ENCODE measurements at places on chromosomes 7 and 10. TPM values are rescaled to one million over a fixed set of nuclear protein-coding genes. Genes with fewer than 3 reads are reported as not detected.

- peaks cover 13% of the 10 kb centered on the region for H3K4me1 ChIP-seq
- DNase-seq: peak; percentile 77
- no peaks in the 10 kb centered on the region for H3K36me3 ChIP-seq
- H3K4me3 ChIP-seq: no peak overlapping the region
- H3K27ac ChIP-seq: peak overlapping the region; percentile 14
Observed at GRCh38 chr10:47047577-47048525, 136.6 kb downstream of the PTPN20 start.

DNA sequence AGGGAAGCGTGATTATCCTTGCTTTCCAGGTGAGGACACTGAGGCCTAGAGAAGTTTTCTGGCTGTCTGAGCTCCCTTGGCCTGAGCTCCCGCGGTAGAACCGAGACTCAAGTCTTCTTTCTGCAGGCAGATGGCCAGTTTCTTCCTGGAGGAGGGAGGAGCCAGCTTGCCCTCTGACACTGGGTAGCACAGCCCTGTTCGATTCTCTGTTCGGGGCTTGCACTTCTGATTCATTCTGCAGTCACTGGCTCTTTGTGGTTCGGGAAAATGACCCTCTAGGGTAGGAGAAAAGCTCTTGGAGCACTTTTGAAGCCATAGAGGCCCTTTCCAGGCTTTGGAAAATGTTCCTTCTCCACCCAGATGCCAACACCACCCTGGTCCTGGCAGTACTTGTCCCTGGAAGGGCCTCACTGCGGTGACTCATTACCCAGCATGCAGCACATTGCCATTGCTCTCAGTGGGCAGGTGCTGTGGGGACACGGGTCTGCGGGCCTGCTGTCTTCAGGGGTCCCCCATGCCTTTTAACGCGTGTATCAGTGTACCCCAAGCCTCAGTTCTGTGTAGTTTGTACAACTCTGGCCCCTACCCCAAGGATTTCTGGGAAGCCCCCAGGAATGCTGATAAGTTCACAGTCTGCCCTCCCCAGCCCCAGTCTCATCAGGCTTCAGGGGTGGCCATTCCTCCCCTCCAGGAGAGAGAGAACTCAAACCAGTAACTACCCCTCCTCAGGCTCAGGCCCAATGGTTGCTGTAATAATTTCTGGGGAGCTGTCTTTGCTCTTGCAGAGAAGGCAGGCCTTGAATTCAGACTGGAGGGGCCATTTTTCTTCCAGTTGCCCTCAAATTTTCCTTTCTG lies 11.9 kb downstream of the CHST3 start:
- peaks cover 42% of the 10 kb centered on the region for H3K4me1 ChIP-seq
- H3K27me3 ChIP-seq: no peaks in the 10 kb centered on the region
- H3K4me3 ChIP-seq: no peak overlapping the region
- peak; percentile 83 for DNase-seq
- peak overlapping the region; percentile 61 for H3K27ac ChIP-seq
- H3K36me3 ChIP-seq: no peaks in the 10 kb centered on the region

DNA sequence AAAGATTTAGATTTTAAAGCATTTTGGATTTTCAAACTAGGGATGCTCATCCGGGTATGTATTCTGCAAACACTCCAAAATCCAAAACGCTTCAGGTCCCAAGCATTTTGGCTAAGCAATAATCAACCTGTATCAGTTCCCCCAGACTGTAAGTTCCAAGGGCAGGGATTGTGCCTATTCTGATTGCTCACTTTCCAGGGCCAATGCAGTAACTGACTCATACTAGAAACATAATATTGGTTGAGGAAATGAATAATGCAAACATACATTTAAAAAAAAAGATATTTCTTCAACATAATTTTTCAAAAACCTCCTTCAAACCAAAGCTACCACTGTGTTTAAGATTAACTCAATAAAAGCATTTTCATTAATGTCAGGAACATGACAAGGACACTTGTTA lies 69.5 kb downstream of the HIBADH start:
- no peaks in the 10 kb centered on the region for H3K4me1 ChIP-seq
- H3K27me3 ChIP-seq: no peaks in the 10 kb centered on the region
- H3K36me3 ChIP-seq: no peaks in the 10 kb centered on the region
- DNase-seq: peak; percentile 49
- no peak overlapping the region for H3K27ac ChIP-seq
- no peak overlapping the region for H3K4me3 ChIP-seq

- H3K27me3 ChIP-seq: peaks cover 51% of the 10 kb centered on the region
- peak; percentile 51 for DNase-seq
- no peak within 1 kb of the TSS for H3K27ac ChIP-seq
- no peaks in the 10 kb centered on the region for H3K4me1 ChIP-seq
- H3K36me3 ChIP-seq: no peaks in the 10 kb centered on the region
Observed at GRCh38 chr10:18140149-18140956, at the start of gene CACNB2. CACNB2 (plus strand) TSS chr10:18140424.

GRCh38 chr10:117165538-117166417 lies 27.7 kb upstream of the VAX1 start:
- H3K4me3 ChIP-seq: no peak overlapping the region
- H3K27me3 ChIP-seq: peaks cover 93% of the 10 kb centered on the region
- peak; percentile 33 for DNase-seq
- H3K27ac ChIP-seq: no peak overlapping the region
- H3K36me3 ChIP-seq: no peaks in the 10 kb centered on the region
- H3K4me1 ChIP-seq: no peaks in the 10 kb centered on the region

DNA sequence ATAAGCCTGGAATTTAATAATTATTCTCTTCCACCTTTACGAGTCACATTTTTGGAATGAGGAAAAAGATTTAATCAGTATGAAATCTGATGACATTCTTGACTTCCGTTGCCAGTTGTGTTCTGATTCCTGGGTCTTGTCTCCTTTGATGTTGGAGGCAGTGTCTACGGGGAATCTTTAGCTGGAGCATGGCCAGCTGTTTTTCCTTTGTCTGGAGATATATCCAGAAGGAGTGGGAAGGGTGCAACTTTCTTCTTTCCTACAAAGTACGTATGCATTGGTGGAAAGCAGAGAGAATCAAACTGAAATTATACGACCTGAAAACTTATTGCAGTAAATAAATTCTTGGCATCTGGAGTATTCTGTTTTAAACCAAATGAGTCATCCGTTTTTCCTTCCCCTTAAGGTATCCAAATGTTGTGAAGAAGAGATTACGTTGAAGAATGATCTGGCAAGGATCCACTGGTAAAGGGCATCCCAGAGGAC lies 6.9 kb upstream of the GNG11 start:
- H3K27me3 ChIP-seq: no peaks in the 10 kb centered on the region
- H3K4me1 ChIP-seq: peaks cover 7% of the 10 kb centered on the region

DNA sequence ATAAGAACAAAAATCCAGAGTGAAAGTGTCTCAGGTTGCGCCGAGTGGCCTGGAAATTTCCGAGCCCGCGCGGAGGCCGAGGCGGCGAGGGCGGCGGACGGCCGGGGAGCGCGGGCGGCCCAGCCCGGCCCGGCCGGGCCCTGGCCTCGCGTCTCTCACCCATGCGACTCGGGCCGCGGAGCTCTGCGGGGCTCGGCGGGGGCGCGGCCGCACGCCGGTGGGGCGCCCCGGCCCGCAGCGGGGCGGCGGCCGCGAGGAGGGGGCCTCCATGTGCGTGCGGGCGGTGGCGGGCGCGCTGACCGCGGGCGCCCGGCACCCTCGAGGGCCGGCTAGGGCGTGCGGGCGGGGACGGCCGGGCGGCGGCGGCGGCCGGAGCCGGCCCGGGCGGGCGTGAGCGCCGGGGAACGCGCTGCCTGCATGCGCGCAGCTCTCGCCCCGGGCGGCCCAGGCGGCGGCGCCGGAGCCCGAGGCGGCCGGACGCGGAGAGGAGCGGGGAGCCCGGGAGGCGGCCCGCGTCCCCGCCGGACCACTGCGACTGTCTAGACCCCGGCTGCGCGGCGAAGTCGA lies 302 bp upstream of the EN2 start:
- H3K4me3 ChIP-seq: 0 out of 2 replicates have a peak overlapping the region, but pooled peaks have one; percentile 13
- no peak overlapping the region for H3K27ac ChIP-seq

GRCh38 chr10:63205421-63205820 lies 72.3 kb downstream of the NRBF2 start:
- H3K4me3 ChIP-seq: no peak overlapping the region
- DNase-seq: no peak

DNA sequence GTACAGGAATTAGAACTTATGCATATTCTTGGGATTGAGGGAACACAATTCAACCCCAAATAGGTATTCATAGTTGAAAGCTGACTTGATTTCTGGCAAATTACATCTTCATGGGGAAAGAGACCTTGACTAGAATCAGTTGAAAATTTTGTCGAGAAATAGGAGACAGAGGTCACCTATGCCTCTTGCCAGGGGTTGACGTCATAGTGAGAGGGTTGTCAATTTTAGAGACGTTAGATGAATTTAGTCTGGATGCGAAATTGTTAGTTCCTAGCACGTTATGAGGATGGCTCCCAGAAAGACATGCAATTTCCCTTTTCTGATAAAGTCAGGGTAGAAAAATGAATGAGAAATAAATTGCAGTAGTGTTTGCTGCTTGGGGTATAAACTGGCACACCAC lies 59.3 kb downstream of the SEC61G start:
- no peak for DNase-seq
- no peaks in the 10 kb centered on the region for H3K36me3 ChIP-seq
- H3K27ac ChIP-seq: no peak overlapping the region
- H3K27me3 ChIP-seq: no peaks in the 10 kb centered on the region
- H3K4me3 ChIP-seq: no peak overlapping the region

DNA sequence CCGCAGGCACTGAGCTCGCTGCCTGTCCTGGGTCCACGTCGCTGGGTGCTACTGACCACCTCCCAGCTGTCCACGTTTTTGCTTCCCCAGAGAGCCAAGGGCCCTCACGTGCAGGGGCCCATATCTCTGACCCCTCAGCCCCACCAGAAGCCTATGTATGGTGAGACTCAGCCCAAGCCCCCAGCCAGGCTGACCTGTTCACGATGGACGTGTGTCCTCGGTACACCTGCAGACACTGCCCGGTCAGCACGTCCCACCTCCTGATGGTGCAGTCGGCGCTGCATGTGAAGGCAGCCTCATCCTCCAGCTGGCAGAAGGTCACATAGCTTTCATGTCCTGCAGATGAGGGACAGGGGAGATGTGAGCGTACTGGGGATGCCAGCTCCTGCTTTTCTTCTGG lies 9.9 kb downstream of the WDR86 start:
- H3K4me1 ChIP-seq: peaks cover 5% of the 10 kb centered on the region
- DNase-seq: no peak
- peaks cover 11% of the 10 kb centered on the region for H3K27me3 ChIP-seq
- H3K36me3 ChIP-seq: no peaks in the 10 kb centered on the region
- no peak overlapping the region for H3K27ac ChIP-seq

- H3K36me3 ChIP-seq: peaks cover 13% of the 10 kb centered on the region
- H3K4me3 ChIP-seq: no peak overlapping the region
- H3K27ac ChIP-seq: peak overlapping the region; percentile 80
- H3K27me3 ChIP-seq: no peaks in the 10 kb centered on the region
- peak; percentile 94 for DNase-seq
Observed at GRCh38 chr7:5634107-5634950, 147.1 kb downstream of the RNF216 start.

DNA sequence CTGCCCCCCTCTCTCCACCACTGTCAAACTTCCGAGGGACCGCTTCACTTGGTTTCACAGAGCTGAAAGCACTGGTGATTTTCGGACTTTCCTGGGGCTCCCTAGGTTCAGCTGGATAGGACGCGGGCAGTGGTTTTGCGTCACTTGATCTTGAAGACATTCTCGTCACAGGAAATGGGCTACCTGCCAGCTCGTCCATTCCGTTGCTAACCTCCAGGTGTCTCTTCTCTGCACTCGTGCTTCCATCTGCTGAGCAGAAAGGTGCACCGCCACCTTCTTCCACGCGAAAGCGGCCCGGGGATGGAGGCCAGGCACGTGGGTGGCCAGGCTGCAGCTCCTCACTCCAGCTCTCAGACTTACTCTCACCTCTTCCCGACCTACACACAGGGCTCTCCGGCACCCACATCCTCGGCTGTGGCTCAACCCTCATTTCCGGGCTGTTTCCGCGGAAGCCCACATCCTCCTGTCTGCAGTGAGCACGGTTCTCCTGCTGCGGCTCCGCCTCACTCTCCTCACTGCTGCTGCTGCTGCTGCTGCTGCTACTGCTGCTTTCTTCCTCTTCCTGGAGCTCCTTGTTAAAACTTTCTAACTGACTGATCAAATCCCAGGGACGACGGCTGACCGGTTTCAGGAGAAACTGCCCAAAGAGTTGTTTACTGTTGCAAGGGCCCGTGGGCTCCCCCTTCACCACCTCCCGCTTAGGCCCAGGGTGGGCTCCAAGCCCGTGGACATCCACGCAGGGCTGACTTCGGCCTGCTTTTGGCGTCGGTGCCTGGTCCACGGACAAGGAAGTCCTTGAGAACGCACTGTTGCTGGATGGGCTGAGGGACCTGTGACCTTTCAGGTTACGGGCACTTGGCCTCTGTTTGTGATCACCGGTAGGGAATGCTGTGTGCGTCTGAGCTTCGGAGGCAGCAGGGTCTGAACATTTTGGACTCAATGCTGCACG lies 32.1 kb downstream of the JCAD start:
- H3K27me3 ChIP-seq: no peaks in the 10 kb centered on the region
- H3K4me3 ChIP-seq: no peak overlapping the region
- peaks cover 65% of the 10 kb centered on the region for H3K36me3 ChIP-seq
- no peak for DNase-seq
- no peaks in the 10 kb centered on the region for H3K4me1 ChIP-seq

GRCh38 chr7:31475368-31475767 lies 38.5 kb upstream of the ITPRID1 start:
- H3K27me3 ChIP-seq: no peaks in the 10 kb centered on the region
- no peak overlapping the region for H3K4me3 ChIP-seq
- H3K27ac ChIP-seq: no peak overlapping the region
- no peaks in the 10 kb centered on the region for H3K36me3 ChIP-seq
- no peaks in the 10 kb centered on the region for H3K4me1 ChIP-seq

- H3K4me1 ChIP-seq: peaks cover 12% of the 10 kb centered on the region
- no peaks in the 10 kb centered on the region for H3K27me3 ChIP-seq
- H3K27ac ChIP-seq: no peak overlapping the region
- DNase-seq: no peak
Observed at GRCh38 chr10:5583525-5584175, 58.9 kb downstream of the CALML3 start.

- H3K4me1 ChIP-seq: peaks cover 3% of the 10 kb centered on the region
- H3K4me3 ChIP-seq: no peak overlapping the region
- H3K27me3 ChIP-seq: no peaks in the 10 kb centered on the region
- no peak for DNase-seq
- H3K36me3 ChIP-seq: no peaks in the 10 kb centered on the region
Observed at GRCh38 chr7:47734287-47734948, 152.5 kb upstream of the TNS3 start.

GRCh38 chr10:92385831-92386230 lies 94.9 kb downstream of the MARCHF5 start:
- no peaks in the 10 kb centered on the region for H3K4me1 ChIP-seq
- H3K36me3 ChIP-seq: no peaks in the 10 kb centered on the region
- no peak overlapping the region for H3K4me3 ChIP-seq
- DNase-seq: no peak
- H3K27ac ChIP-seq: no peak overlapping the region

- H3K36me3 ChIP-seq: no peaks in the 10 kb centered on the region
- H3K4me3 ChIP-seq: no peak overlapping the region
- peaks cover 9% of the 10 kb centered on the region for H3K27me3 ChIP-seq
- H3K4me1 ChIP-seq: peaks cover 6% of the 10 kb centered on the region
- H3K27ac ChIP-seq: no peak overlapping the region
Observed at GRCh38 chr7:140310337-140311002, 87.9 kb downstream of the SLC37A3 start.

The ANKRD30A gene
- not detected for total RNA-seq

The CYP2C8 gene
- not detected for total RNA-seq

The GHRHR gene
- total RNA-seq: not detected

The CAV1 gene
- 1,496 TPM for total RNA-seq

The SPDYE5 gene
- not detected for total RNA-seq

The GIMAP7 gene
- not detected for total RNA-seq

The GPR37 gene
- 9.2 TPM for total RNA-seq

The STEAP1B gene
- total RNA-seq: 21.1 TPM

The H2BK1 gene
- total RNA-seq: not detected

The GTF2I gene
- total RNA-seq: 46.4 TPM

The ADRB1 gene
- total RNA-seq: not detected

Measured in IMR-90 (cell line).